ENCODE measurements at places on chromosomes 7 and 10.

DNA sequence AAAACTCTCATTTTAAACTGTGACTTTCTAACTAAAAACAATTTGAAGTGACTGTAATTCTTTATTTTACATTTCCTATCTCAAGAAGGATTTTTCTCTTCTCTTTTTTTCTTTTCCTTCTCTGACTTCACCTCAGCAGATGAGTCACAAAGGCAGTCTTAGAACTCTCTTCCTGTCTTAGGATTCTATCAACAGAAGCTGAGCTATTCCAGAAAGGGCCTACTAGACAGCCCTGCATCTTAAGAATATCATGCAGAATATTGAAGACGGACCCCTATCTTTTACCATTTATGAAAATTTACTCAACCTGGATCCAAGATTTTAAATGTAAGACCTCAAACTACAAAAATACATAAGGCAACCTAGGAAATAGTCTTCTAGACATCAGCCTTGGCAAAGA, 365.7 kb upstream of the SEMA3C start:
- DNase-seq: no peak

DNA sequence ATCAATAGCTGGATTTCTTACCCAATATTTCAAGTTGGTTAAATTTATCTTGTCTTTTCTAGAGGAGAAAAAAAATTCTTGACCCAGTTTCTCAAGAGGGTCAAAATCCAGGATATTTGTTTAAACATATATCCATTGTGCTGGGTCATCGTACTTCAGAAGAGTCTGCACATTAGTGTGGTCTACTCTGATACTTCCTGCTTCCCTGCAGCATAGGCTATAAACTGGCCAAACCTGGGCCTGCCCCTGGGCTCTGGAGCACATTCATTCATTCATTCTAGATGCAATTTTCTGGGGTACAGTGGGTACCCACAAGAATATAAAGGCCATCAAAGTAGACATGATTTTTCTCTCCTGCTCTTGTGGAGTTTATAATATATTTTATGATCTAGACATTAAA, 142.1 kb upstream of the WNT16 start:
- DNase-seq: no peak

DNA sequence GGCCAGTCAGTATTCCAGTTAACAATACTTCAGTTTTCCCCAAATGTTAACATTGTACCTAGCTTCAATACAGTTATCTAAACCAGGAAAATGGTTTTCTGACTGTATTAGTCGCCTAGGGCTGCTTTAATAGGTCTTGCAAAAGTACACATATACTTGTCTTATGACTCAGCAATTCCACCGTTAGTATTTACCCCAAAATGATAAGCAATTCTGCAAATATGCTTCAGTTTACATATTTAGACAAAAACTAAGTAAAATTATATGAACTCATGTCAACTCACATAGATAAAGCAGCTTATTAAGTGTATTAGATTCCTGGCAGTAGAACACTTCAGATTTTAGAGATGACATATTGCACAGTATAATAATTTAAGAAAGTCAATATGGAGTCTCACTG, 363.3 kb downstream of the ARL4A start:
- DNase-seq: no peak

- DNase-seq: peak; percentile 3
These were observed 539.0 kb downstream of the ZWINT start for GRCh38 chr10:55822096-55822495.
